ENCODE measurements at places on chromosomes 16 and 17.

DNA sequence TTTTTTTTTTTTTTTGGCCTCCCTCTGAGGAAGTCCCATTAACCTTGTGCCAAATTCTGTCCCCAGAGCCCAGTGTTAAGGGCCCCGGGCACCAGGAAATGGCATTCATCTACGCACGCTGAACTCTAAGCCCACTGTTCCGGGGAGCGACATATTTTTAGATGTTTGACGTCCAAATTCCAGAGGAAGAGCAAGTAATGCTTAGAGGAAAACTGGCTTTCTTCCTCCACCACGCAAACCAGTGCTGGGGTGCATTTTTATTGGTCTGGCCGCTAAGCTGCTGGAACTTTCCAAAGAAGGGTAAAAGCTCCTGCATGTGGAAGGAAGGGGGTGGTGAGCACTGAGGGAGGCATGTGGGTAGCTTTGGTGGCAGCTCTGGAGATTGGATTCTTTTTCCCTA, 8.3 kb downstream of the WFDC1 start:
- peak; percentile 57 for DNase-seq

DNA sequence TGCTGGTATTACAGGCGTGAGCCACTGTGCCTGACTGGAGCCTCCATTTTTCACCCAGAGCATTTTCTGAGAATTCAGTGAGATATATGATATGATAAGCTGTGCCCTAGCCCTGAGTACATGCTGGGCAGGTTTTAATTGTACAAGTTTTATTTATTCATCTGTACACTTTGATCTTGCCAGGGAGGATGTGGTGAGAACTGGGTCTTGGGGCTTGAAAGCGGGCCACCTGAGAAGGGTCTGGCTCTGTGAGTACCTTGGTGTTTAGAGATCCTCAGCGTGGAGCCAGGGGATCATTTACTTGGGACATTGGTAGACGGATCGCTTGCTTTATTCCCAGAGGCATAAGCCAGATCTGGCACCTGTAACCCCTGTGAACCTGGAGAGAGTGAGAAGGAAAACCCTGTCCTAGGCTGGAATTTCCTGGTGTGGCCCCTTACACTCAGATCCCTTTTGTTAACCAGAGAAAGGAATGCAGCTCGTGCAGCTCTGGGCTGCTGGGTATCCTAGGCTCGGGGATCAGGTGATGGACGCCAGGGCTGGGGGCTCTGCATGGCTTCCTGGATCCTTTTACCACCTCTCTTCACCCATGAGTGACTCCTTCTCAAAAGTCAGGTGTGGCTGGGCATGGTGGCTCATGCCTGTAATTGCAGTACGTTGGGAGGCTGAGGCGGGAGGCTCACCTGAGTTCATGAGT, 91.9 kb downstream of the ABCC1 start:
- no peak for DNase-seq

- no peak for DNase-seq
These were observed 170.3 kb downstream of the MAF start for GRCh38 chr16:79430191-79430678.

DNA sequence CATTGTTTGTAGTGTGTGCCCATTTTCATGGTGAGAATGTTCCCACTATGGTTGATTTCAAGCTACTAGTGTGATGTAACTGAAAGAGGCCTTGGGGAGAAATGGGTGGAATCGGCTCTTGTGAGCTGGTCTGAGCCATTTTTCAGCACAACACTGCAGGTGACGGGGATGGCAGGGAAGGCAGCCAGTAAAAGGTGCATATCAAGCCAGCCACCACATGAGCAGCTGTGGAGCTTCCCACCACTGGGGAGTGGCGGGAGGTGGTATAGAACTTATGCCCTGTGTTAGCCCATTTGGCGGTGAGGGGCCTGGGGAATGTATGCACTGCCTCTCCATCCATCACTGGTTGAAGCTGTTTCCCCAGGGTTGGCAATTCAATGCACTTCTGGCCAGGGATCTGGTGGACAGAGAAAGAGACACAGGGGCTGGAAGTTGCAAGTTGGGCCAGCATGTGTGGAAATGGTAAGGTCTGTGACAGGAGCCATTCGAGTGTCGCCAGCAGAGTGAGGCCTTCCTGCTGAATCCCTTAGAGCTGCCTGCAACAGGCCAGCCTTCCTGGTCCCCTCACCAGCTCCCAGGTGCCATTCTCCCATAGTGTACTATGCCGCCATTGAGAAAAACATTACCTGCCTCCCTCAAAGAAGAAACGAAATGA, 31.7 kb upstream of the BRD7 start:
- DNase-seq = no peak

GRCh38 chr16:61798741-61799140, 237.5 kb downstream of the CDH8 start:
- no peak for DNase-seq

- no peak for DNase-seq
These were observed 37.3 kb upstream of the MMD start for GRCh38 chr17:55458978-55459377.

DNA sequence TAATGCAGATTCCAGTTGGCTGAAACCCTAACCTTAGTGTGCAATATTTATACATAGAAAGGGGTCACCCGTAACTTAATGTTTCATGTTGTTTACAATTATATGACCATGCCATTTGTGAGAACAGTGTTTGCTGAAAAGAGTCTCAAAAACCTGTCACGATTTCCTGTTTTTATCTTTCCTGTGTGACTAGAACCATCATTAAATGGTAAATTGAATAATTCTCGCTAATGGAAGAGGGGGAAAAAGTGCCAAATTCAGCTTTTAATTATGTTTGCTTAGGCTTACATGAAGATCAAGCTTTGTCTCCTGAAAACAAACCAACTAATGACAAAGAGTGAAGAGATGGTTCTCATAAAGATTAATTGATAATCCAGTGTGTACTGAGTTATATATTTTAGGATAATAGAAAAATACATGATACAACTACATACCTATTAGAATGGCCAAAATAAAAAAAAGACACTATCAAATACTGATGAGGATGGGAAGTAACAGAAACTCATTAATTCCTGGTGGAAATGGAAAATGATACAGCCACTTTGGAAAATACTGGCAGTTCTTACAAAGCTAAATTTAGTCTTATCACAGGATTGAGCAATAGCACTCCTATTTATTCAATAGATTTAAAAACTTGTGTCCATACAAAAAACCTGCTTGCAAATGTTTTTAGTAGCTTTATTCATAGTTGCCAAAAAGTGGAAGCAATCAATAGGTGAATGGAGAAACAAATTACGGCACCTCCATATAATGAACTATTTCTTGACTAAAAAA, 141.7 kb downstream of the CDK5R1 start:
- DNase-seq = no peak

DNA sequence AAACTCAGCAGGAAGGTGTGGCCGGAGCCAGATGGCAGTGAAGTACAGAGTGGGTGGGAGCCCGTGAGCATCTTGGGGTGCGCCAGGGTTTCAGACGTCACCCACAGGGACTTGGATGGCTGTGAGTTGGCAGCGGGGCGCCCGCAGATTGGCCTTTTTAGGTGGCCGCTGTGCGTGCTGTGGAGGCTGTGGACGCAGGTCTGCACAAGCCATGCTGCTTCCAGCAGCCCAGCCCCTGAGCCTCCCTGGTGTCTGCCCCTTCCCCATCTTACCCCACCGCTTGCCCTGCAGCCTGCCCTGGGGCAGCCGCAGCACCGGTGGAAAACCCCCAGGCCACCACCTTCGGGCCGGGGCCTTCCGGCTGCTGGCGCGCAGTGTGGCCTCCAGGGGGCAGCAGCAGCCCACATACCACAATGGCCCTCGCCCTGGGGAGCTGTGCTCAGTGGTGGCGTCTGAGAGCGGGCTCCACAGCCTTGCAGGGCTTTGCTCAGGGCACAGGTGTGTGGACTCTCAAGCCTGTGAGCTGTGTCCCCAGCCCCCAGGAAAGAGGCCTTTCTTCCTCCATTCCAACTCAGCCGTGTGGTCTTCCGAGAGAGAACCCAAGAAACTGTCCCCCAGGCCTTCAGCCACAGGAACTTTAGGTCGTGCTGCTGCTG, 11.8 kb downstream of the ENDOV start:
- peak; percentile 81 for DNase-seq

GRCh38 chr17:32835291-32835761, 41.6 kb downstream of the MYO1D start:
- DNase-seq = no peak

GRCh38 chr16:47392081-47392480, 68.8 kb downstream of the ITFG1 start:
- peak; percentile 22 for DNase-seq

DNA sequence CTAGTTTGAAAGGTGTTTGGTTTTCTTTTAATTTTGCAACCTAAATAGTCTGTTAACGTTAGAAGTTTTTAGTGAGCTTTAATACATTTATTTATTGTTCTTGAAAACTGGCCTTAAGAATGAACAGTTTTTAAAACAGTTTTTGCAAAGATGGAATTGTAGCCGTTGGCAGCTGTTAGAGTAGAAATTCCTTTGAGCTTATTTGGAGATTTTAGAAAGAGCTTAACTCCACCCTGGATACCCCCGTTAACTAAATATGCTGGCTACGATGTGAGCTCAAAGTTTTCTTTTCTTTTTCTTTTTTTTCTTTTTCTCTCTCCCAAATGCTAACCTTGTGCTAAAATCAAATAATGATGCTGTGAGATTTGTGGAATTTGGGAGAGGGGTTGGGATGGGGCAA, 75.2 kb downstream of the COX10 start:
- DNase-seq = no peak

DNA sequence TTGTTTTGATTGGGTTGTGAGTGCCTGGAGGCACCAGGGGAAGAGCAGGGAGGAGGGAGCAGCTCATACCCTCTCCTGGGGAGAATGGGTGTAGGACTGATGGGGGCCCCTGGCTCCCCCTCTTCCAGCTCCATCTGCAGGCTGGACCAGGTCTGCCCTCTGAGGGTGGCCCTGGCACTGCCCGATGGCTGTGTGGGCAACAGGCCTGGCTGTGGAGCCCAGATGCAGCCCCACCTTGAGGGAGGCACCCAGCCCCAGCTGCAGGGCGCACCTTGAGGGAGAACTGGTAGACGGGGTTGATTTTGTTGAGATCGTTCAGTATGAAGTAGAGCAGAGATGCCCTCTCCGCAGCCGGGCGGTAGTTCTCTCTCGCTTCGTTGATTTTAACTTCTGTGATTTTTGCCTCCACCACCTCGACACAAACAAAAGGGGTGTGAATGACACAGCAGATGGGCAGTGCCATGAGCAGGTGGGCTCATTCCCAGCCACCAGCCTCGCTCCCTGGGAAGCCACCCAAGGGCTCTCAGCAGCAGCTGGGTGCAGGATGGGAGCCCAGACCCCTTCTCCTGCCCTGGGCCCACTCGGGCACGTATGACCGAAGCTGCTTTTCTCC, 71.6 kb downstream of the PGS1 start:
- DNase-seq = no peak

DNA sequence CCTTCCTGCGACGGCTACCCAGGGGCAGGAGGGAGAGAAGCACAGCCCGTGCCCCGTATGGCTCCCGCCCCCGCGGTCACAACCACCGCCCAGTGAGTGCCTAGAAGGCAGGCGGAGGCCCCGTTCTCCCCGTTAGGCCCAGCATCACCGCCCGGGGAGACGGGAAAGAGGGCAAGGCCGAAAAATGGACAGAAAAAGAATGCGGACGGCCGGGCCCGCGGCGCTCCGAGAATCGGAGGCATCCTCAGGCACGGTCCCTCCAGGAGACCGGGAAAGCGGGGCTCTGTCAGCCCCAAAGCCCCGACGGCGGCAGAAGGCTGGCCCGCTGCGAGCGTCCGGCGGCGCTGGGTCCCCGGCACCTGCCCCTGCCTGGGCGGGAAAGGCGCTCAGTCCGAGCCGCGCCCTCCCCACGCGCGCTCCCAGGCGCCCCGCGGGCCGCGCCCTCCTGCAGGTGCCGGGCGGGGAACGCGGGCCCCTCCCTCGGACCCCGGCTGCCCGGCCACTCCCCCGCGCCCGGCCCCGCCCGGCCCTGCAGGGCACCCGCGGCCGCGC, 407 bp downstream of the MCRIP1 start:
- no peak for DNase-seq

- no peak for DNase-seq
These were observed 173.9 kb downstream of the LAT start for GRCh38 chr16:29158785-29159184.

GRCh38 chr17:18990331-18990730, 14.2 kb downstream of the FAM83G start:
- no peak for DNase-seq

- no peak for DNase-seq
These were observed 114.2 kb downstream of the METRNL start for GRCh38 chr17:83193336-83194185.

DNA sequence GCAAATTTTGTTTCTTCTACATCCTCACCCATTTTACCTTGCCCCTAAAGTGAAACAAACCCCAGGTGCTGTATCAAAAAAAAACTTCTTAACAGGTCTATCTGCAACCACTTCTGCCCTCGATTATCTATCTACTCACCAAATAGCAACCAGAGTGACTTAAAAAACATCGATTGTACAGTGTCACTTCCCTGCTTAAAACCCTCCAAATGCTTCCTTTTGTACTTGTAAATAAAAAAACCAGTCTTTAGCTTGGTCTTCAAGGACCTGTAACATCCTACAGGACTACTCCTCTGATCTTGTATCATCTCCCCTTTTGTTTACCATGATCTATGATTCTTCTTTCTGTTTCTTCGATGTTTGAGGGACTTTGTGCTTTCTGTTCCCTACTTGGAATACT, 82.7 kb upstream of the CORO6 start:
- no peak for DNase-seq

Measured in Ammon's horn (tissue), 1 donor.